ENCODE measurements at places on chromosomes 5 and 9.

DNA sequence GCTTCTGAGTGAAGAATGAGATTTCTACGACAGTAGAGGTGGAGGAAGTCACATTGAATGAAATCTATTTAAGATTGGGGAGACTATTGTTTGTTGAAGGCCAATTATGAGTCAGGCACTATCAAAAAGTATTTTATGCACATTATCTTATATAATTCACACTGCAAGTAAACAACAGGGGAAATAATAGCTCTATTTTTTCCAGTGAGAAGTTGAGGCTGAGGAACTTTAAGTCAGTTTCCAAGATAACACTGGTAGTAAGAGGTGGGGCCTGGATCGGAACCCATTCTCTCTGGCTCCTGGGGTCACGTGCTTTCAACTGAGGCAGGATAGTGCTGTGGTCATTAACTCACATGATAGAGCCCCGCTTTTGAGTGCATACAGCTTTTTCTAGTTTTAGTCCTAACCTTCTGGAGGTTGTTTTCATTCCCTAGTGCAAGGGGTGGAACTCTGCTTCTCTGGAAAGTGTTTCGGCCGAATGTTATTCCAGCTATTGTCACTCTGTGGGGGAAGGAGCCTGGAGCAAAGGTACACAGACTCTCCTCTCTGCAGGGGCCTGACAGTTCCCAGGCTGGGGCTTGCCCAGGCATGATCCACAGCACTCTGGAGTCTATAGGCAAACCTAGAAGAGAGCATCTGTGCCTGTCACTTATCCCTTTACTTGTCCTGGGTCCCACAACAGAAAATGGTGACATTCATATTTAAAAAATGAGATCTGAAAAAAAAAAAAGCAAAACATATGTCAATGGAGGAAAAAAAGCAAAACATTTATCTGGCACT is 352.4 kb upstream of the ACTBL2 start:
- DNase-seq, result no peak

- no peak for DNase-seq
Observed at GRCh38 chr9:18263377-18263776, 210.6 kb upstream of the ADAMTSL1 start.

DNA sequence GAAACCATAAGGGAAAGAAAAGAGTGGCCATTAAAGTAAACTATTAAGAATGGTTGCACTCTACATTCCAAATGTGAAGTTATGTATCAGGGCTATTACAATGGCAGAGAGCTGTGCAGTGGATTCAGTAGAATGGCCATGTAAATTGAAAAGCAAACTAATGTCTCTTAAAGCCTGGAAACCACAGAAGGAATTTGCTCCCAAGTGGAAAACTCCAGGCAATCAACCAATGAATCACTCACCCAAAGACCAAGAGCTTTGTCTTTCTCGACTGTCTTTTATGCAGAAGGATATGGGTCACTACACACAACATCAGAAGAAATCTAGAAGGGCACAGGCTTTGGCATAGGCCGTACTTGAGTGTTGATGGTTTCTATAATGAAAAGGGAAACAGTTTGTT is 114.9 kb downstream of the TLE1 start:
- DNase-seq, result no peak

- DNase-seq, result no peak
Observed at GRCh38 chr5:138565100-138565821, 9.9 kb downstream of the HSPA9 start.

DNA sequence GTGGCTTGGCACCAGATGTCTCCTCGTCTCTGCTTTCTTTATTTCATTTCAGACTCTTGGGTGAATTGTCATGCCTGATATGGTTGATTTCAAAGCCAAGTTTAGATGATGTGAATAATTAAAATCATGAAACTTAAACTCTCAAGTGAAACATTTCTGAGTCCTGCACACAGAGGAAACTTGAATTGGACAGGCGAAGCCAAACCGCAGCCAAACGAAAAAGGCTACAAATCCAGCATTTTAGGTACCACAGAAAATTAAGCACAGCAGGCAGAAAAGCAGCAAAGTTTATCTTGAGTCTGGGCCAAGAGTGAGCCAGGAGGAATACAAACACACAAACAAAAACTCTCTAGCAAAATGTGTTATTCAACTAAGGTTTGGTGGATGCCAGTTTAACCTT is 659.8 kb upstream of the KLF4 start:
- DNase-seq, result no peak

GRCh38 chr5:116409591-116410296 is 164.9 kb downstream of the SEMA6A start:
- no peak for DNase-seq

- DNase-seq, result no peak
Observed at GRCh38 chr5:147831465-147831864, at the start of gene SPINK1. Gene SPINK1, minus strand, starts transcription at chr5:147831671. Its CDS starts 94 bp downstream, at chr5:147831577.

DNA sequence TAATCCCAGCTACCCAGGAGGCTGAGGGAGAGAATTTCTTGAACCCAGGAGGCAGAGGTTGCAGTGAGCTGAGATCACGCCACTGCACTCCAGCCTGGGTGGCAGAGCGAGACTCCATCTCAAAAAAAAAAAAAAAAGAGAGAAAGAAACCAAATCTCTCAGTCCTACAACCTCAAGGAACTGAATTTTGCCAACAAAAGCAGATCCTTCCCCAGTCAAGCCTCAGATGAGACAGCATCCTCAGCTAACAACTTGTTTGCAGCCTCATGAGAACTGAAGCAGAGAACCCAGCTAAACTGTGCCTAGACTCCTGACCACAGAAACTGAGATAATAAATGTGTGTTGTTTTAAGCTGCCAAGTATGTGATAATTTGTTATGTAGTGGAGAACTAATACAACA is 7.5 kb upstream of the IL6ST start:
- no peak for DNase-seq

GRCh38 chr9:32596936-32597335 is 24.0 kb upstream of the NDUFB6 start:
- no peak for DNase-seq

GRCh38 chr9:8534828-8535227 is 735.2 kb upstream of the DMAC1 start:
- DNase-seq, result no peak

DNA sequence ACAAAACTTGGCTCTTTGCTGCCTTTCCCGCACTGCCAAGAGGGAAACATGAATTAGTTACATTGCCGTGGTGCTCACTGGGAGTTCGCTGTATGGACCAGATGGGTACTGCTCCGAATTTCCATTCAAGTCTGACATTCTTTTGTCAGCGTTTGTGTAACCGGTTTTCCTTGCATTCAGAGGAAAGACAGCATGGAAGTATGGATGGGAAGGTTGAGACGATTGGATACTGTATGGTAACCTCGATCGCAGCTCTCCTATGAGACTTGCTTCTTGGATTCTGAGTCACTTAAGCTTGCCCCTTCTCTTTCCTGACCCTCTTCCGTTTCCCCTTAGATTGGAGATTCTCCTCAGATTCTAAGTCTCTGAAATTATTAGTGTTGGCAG is 625 bp upstream of the UBLCP1 start:
- no peak for DNase-seq

- DNase-seq, result no peak
Observed at GRCh38 chr5:41815663-41816229, 54.5 kb downstream of the OXCT1 start.

GRCh38 chr5:1111241-1111726 is 579 bp downstream of the SLC12A7 start:
- DNase-seq, result no peak

DNA sequence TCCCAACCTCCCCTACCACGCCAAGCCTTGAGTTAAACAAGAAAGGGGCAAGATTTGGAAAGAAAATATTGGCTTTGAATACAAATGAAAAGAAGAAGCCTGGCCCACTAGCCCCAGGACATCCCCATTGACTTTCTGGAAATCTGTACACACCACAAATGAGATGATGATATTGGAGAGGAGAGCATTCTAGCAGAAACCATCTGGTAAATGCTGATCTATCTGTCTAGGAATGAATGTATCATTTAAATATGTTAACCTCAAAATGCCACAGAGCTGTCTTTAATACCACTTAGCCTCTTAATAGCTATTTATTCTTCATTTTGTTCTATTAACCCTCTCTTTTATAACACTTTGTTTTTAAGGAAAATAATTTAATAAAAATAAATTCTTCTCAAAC is 270.2 kb upstream of the PDE4D start:
- DNase-seq, result no peak

DNA sequence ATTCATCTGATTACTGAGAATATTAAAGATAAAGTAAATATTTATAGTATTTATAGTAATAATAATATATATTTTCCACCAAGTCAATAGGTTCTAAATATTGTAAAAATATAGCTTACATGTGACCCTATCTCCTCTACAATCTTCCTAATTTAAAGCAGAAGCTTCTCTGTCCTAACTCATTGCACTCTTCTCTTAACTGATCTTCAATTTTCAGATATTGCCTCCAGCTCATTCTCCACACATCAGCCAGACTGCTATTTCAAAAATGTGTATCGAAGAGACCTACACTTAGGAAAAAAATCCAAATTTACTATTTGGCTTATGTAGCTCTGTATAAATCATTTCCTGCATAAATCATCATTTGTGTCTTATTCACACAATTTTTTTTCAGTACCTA is 47.8 kb downstream of the CDH18 start:
- no peak for DNase-seq

GRCh38 chr9:27340961-27341511 is 44.1 kb upstream of the EQTN start:
- peak; percentile 13 for DNase-seq

- no peak for DNase-seq
Observed at GRCh38 chr5:64229163-64229774, 63.6 kb downstream of the RNF180 start.

GRCh38 chr5:169956756-169957155 is 23.5 kb downstream of the INSYN2B start:
- DNase-seq, result no peak

GRCh38 chr9:28653216-28653615 is 1079.9 kb upstream of the C9orf72 start:
- no peak for DNase-seq

DNA sequence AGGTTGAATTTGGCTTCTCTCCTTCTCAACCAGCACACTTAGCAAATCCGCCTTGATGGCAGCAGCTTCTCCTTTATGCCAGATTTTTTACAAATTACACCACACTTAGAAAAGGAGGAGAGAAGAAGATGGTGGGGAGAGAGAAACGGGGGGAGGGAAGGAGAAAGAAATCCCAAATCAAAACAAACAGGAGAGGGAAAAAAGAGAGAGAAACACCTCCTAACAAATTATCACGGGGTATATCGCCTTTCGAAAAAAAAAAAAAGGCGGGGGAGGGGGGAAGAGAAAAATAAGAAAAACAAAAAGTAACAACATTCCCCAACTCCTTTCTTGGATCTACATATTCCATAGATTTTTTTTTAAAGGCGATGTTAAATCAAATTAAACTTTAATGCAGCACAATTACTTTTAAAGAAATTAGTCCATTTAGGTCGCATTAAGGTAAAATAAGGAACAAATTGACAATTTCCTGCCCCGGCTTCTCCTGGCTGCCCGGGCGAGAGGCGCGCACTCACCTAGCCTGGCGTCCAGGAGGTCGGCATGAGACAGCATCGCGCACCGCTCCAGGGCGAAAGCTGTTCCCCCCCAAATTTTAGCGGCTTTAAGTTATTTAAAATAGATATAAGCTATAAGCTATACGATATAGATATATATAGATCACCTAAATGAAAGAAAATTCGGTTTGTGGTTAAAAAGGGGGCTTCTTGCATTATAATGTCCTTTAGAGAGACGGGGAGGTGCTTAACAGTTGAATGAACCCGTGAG is at the start of gene OTP:
OTP (minus strand) TSS at position 716 of the 765 bp plus-strand sequence; CDS start at position 552, 164 bp downstream.
- no peak for DNase-seq

DNA sequence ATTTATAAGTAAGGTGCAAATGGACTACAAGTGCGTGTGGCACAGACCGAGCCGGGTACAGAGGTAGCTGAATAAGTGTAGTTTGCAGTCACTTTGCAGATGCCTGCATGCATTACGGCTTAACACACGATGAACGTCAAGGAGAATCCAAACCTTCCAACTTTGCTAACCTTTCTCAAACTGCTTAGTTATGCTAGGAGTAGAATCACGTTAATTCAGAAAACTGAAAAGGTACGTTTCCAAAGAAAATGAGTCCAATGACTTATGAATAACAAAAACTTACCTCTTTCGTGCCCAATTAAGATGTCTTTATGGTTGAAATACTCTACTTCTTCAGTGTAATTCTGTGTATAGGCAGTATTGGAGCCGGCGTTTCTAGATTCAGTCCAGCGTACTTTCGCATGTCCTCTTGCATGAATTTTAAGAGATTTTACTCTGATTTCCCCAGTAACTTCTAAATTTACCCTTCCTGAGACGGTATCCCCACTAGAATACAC is 539 bp downstream of the ARRDC3 start:
- peak; percentile 36 for DNase-seq

GRCh38 chr5:133368916-133369783 is 243.2 kb downstream of the FSTL4 start:
- DNase-seq, result no peak

GRCh38 chr5:149367249-149367971 is 9.6 kb downstream of the PCYOX1L start:
- DNase-seq, result peak; percentile 77

DNA sequence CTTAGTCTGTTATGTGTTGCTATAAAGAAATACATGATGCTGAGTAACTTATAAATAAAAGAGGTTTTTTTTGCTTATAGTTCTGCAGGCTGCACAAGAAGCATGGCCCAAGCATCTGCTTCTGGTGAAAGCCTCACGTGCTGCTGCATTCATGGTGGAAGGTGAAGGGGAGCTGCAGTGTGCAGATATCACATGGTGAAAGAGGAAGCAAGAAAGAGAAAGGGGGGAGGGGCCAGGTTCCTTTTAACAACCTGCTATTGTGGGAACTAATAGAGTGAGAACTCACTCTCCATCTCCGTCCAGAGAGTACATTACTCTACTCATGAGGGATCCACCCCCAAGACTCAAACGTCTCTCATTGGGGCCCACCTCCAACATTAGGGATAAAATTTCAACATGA is 12.5 kb upstream of the PARP8 start:
- DNase-seq, result no peak

DNA sequence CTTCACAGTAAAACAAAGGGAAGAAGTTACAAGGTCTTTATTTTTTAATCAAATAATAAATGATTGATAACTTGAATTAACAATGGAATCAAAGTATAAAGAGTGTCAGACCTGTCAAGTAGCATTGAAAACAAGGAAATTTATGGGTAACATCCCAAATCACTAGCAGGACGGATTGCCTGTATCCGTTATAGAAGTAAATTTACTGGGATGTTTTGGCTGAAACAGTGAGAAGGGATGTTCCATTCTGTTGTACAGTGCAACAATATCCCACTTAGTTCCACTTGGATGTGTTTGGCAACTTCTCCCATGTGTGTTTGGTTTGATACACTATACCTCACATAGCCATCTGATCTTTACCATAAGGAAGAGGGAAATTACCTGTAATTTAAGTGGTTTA is 421.0 kb upstream of the CHD1 start:
- no peak for DNase-seq

DNA sequence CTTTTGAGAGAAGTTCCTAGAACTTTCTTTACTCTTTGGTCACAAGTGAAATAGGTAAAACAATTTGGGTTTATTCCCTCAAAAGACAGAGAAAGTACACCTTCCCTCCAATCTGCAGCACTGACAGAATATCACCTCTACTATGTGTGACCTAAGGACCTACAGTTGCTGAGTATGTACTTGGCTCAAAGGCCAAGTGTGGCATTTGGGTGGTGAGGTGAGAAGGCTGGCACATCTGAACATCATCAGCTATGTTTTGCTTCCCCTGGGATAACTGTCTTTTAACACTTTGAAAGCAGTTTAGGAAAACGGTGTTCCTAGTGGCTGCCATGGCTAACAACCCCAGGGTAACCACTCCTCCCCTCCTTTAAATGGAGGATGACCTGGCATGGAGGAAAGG is 17.6 kb downstream of the MIER3 start:
- no peak for DNase-seq

GRCh38 chr5:88034520-88034919 is 234.1 kb downstream of the TMEM161B start:
- DNase-seq, result no peak

GRCh38 chr5:21152611-21153010 is 1164.6 kb upstream of the CDH18 start:
- no peak for DNase-seq

Measured in neural crest cell (in vitro differentiated cells).